Stimulated activated CD8-positive, alpha-beta memory T cell treated with anti-CD3 and anti-CD28 coated beads, Interleukin-7, amount 100 ng/mL, for 24 hours (primary cell): ENCODE measurements at places on chromosomes 5 and 9.

GRCh38 chr9:133792721-133793470 lies 54.7 kb upstream of the SARDH start:
- DNase-seq, result peak; percentile 37

DNA sequence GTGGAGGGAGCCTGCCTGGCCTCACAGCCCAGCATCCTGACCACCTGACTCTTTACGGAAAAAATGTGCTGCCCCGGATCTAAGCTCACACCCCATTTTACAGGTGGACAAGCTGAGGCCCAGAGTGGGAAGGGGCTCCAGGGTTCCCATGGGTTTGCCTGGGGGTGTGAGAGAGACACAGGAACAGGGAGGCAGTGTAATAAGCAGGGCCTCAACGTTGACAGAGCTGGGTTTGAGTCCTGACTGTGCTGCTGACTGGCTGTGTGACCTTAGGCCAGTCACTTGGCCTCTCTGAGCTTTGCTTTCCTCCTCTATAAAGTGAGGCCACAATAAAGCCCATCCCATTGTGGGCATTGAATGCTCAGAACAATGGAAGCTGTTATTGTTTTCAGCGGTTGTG lies 73.7 kb downstream of the HMCN2 start:
- no peak for DNase-seq

GRCh38 chr5:6547498-6547897 lies 85.3 kb downstream of the NSUN2 start:
- no peak for DNase-seq

DNA sequence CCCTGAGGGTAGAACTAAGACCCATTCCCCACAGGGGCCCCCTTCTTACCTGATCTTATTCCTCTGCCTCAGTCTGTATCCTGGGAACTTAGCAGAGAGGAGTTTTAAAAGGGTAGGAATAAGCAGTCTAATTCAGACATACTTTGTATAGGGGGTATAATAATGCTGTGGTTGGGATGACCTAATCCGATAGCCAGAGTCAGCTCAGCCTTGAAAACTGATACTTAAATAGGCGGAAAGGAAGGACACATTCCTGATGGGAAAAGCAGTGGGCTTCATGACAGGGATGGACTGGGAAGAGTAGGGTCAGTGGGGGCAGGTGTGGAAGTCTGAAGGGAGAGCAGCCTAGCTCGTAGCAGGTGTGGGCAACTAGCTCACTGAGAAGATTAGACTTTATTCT lies 52.2 kb upstream of the TESK1 start:
- DNase-seq, result no peak

GRCh38 chr5:151454166-151454565 lies 6.8 kb downstream of the SLC36A1 start:
- DNase-seq, result no peak
